HL-60 (cell line): ENCODE measurements at places on chromosomes 1 and 21.

DNA sequence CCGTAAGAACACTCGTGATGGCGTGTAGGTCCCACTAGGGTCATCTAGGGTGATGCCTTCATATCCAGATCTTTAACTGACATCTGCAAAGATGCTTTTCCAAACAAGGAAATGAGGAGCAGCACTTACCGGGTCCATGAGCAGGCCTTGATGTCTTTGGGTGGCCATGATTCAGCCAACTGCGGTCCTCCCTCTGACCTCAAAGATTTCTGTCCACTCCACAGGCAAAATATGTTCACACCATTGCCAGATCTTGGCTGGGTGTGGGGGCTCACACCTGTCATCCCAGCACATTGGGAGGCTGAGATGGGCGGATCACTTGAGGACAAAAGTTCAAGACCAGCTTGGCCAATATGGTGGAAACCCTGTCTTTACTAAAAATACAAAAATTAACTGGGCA lies 18.2 kb downstream of the TRPM2 start:
- no peak for DNase-seq

DNA sequence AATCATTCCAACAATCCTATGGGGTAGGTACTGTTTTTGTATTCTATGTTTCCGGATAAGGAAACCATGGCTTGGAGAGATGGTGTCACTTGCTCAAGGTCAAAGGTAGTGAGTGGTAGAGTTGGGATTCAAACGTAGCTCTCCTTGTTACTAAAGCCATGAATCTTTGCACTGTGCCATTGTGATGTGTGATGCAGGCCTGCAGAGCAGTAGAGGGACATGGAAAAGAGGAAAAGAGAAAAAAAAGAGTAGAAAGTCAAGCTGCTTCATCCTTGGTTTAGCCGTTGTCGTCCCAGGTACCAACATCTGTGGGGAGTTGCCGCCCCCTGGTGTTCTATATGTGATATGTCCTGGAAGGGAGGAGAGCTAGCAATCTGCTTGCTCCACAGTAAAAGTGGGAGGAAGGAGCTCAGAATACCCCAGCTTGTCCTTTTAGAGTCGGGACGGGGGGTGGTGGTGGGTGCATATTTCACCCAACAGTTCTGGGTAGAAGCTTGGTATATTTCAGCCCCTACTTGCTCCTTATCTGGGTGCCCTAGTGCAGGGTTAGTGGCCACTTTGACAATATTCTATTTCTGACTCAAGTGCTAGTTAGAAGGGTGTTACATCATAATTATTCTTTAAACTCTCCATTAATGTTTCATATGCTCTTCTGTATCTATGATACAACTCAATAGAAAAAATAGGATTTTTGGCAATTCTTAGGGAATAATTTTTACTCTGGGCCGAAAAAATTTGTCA lies 98.4 kb downstream of the EBNA1BP2 start:
- DNase-seq = peak; percentile 28

- DNase-seq = no peak
Measured at GRCh38 chr21:25461725-25462124, 145.6 kb downstream of the MRPL39 start.

GRCh38 chr1:244062156-244062725 lies 11.2 kb downstream of the ZBTB18 start:
- no peak for DNase-seq

- no peak for DNase-seq
Measured at GRCh38 chr1:17875171-17875881, 120.2 kb downstream of the ACTL8 start.

GRCh38 chr1:147833231-147833860 lies 69.2 kb upstream of the GJA8 start:
- DNase-seq = no peak

- no peak for DNase-seq
Measured at GRCh38 chr1:41957568-41957967, 38.8 kb upstream of the HIVEP3 start.

DNA sequence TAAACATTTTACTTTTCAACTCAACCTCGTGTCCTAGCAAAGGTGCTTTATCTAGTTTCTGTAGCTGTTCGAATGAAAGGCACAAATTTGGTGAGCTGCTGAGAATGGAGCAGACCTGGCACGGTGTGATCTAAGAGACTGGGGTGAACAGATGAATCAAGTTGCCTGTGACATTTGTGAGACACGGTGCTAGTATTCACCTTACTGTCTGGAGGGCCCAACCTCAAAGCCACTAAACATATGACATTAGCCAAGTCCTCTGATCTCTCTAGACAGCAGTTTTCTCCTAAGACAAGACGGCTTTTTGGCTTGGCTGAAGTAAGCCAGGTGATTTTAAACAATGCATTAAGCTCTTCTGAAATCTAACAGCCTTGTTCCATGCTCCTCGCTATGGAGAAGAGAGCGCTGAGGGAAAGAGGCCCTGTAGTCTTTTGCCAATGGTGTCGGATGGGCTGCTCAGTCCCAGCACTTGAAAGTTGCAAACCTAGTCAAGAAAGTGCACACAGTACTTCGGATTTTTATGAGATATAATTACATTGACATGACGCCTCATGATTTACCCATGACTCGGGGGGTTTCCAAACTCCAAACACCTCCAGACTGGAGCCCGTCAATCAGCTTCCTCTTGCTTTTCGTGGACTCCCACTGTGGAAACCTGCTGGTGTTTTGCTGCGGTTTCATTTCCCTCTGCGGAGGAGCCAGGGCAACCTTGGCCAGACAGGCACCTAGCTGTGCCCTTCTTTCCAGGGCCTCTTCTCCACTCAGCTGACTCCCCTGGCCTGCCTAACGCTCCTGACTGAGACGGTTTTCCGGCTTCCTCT lies 794 bp upstream of the TOR3A start:
- no peak for DNase-seq

DNA sequence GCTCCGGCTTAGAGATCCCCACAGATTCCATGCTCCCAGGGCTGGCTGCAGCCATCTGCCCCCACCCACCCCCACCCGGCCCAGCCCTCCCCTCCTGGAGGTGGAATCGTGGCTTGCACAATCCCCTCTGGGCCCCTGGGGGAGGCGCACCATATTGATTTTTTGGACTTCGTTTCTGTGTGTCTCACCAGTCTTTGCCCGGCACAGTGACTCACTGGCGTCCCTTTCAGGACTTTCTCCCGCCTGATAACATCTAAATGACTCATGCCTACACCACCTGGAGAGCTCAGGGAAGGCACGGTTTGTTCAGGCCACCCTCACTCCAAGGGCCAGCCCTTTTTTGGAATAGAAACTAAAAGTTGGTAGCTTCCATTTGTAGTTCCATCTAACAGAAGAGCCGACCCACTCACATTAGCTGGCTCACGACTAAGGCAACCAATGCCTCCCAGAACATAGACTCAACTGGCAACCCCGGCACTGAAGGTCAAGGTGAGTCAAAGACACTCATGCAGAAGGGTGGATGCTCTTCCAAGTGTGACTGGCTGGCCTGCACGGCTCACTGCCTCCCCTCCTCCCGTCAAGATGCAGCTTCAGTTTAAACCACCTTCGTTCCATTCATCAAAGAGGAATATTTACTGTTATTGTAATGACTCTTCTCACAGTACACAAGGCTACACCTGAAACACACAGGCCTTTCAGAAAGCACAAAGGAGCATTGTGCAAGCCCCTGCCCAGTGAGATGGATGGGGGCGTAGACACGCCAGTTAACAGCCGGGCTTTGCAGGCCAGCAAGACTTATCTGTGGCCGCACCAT lies 18.1 kb upstream of the ETS2 start:
- DNase-seq = no peak
